C1 segment of cervical spinal cord (tissue), 14 donors: ENCODE measurements at places on chromosomes 7 and 10.

DNA sequence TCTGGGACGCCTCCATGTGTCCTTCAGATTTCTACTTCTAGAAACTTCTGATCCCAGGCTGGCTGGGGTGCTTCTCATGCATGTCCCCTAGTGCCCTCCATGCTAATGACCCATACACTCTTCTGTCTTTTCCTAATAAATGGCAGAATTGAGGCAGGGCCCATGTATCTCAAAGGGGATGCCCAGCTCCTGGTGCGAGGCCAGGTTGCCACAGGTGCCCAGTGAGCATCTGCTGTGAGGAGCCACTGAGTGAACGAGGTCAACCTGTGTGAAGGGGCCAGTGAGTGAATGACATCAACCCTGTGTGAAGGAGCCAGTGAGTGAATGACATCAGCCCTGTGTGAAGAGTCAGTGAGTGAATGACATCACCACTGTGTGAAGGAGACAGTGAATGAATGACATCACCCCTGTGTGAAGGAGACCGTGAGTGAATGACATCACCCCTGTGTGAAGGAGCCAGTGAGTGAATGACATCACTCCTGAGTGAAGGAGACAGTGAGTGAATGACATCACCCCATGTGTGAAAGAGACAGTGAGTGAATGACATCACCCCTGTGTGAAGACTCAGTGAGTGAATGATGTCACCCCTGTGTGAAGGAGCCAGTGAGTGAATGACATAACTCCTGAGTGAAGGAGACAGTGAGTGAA, 478.9 kb downstream of the PTPRN2 start:
- no peak for DNase-seq

DNA sequence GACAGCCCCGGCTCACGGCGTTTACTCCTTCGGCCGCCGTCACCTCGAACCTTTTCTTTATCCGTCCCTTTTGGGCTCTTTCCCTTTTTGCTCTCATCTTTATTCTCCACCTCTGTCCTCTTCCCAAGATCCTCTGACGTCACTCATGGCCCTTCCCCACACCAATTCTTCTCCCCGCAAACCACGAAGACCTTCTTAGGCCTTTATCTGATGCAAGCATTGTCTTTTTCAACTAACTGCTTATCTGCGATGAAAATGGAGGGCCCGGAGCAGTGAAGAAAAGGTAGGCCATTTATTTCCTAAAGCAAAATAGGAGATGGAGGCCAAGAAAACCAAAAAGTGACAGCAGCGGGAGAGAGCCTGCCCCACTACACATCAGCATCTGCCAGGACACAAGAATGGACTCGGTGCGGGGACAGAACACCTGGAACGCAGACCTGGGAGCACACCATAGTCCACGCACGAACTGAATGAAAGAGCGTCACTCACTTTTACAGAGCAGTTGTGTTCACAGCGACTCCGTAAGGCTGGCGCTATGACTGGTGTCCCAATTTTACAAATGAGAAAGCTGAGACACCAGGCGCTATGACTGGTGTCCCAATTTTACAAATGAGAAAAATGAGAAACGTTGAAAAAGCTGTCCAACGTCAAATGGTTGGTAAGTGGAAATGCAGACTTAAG, 45.3 kb downstream of the ZNF777 start:
- DNase-seq: no peak

- no peak for DNase-seq
Measured at GRCh38 chr10:5299950-5300349, 64.8 kb upstream of the UCN3 start.

- no peak for DNase-seq
Measured at GRCh38 chr10:131838966-131839742, 61.7 kb upstream of the PPP2R2D start.

GRCh38 chr7:112996331-112996871, 90.2 kb downstream of the GPR85 start:
- DNase-seq: no peak

GRCh38 chr7:1049006-1049741, 4.8 kb downstream of the GPR146 start:
- no peak for DNase-seq

GRCh38 chr10:22252224-22252800, 34.5 kb upstream of the EBLN1 start:
- DNase-seq: peak; percentile 90

DNA sequence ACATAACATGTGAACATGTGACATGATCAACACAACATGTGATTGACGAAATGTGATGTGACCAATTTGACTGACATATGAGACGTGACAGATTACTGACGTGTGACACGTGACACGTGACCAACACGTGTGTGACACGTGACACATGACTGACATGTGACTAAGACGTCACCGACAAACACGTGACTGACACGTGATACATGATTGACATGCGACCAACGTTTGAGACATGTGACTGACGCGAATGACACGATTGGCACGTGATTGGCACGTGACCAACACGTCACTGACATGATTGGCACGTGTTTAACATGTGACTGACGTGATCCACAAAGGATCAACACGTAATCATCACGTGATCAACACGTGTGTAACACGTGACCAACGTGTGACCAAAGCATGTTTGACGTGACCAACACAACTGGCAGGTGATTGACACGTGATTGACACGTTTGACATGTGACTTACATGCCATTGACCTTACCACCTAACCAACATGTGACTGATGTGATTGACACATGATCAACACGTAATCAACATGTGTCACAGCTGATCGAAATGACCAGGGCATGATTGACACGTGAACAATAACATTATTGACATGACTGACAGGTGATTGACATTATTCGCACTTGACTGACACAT, 23.7 kb downstream of the CRPPA start:
- no peak for DNase-seq

DNA sequence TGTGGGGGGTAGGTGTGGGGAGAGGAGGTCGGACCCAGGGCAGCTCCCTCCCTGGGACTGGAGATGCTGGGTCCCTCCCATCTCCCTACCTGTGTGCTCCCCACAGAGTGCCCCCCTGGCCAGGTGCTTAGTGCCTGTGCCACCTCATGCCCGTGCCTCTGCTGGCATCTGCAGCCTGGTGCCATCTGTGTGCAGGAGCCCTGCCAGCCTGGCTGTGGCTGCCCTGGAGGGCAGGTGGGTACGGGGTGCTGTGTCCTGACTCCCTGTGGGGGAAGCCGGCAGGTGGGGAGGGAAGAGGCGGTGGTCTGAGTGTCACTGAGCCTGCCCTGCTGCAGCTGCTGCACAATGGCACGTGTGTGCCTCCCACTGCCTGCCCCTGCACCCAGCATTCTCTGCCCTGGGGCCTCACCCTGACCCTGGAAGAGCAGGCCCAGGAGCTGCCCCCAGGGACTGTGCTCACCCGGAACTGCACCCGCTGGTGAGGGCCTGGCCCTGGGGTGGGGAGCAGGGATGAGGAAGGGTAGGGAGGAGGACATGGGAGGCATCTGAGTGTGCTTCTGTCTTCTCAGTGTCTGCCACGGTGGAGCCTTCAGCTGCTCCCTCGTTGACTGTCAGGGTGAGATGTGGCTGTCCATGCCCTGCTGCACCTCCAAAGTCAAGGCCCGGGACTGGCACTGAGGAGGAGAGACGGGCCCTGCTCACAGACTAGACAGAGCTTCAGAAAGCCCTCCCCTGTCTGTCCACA, 11.7 kb upstream of the ZNF862 start:
- DNase-seq: no peak

DNA sequence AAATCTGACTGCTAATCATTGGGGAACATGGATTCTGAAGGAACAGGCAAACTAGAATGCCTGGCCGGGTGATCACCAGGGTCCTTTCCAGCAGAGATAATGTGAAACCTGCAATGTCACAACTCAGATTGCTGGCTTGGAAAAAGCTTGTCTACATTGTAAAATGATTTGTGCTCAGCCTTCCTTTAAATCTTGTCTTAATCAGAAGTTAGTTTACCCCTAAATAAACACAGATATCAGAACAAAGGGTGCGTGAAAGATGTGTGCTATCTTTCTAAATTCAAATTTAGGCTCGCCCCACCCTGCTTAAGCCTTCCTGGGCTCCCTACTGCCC, 26.3 kb downstream of the COBL start:
- no peak for DNase-seq

GRCh38 chr7:16753102-16753931, at the start of gene TSPAN13:
Gene TSPAN13, plus strand, starts transcription at chr7:16753755. Its CDS starts 213 bp downstream, at chr7:16753968.
- DNase-seq: no peak

DNA sequence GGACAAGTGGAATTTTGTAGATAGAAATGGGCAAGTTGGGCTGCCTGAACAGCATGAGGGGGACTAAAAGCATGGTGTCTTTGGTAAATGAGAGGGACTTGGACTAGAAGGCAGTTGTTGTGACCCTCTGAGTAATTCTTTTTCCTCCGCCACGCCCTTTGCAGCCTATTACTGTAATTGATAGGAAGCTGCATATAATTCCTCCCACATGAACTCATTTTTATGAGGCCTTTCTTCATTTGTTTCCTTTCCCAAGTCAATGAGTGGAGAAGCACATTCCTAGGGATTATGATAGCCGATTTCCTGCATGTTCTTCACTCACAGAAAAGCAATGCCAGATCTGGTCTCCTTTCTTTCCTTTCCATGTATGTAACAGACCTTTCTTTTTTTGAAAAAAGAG, 27.7 kb downstream of the ZSCAN25 start:
- no peak for DNase-seq

DNA sequence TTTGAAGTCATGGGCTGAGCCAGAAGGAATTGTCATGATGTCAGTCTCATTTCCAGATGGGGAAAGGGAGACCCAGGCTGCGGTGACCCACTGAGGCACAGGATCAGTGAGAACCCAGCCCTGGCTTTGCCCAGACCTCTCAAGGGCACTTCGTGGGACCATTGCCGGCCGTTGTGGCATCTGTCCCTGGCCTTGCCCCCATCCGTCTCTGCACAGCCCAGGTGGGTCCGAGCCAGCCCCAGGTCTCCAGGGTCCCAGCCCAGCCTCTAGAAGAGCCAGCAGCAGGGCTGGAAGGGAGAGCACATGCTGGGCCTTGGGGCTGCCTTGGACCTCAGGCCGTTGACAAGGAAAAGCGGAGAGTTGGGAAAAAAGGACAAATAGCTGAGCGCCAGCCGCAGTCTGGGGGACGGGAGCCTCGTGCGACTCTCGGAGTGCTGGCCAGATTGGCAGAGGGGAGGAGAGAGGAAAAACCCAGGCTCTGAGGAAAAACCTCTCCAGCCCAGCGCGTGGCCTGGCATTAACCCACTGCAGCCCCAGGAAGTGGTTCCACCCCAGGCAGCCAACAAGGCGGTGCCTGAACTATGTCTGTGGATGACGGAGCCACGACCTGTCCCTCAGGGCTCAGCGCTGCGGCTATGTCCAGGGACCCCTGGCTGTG, 30.2 kb downstream of the GRIFIN start:
- DNase-seq: no peak

GRCh38 chr10:23826421-23826820, 382.5 kb upstream of the KIAA1217 start:
- DNase-seq: no peak

- DNase-seq: no peak
Measured at GRCh38 chr10:70256463-70256862, 23.2 kb upstream of the PPA1 start.

DNA sequence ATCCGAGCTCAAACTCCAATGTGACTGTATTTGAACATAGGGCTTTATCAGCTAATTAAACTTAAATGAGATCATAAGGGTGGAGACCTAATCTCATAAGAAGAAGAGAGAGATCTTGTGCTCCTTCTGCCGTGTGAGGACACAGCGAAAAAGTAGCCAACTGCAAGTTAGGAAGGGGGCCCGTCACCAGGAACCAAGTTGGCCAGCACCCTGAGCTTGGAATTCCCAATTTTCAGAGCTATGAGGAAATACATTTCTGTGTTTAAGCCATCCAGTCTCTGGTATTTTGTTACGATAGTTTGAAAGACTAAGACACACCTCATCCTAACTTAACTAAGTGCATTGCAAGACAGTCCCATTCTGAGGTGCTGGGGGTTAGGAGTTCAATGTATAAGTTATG, 14.1 kb upstream of the WDR86 start:
- no peak for DNase-seq

DNA sequence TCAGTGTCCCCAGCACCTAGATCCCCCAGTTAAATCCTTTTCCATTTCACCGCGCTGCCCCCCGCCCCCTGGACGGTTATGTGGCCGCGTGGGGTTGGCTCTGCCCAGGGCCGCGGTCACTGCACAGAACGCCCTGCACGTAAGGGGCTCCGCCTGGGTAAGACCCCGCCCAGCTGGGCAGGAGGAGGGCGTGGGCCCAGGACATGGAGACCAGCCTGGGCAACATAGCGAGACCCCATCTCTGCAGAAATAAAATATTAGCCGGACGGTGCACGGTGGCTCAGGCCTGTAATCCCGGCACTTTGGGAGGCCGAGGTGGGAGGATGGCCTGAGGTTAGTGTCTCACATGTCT, 650 bp upstream of the ZFAND2A start:
- no peak for DNase-seq

GRCh38 chr7:149130572-149131198, 4.6 kb upstream of the ZNF425 start:
- DNase-seq: no peak

GRCh38 chr7:1558181-1558811, 2.3 kb upstream of the TMEM184A start:
- no peak for DNase-seq

- DNase-seq: no peak
Measured at GRCh38 chr7:139242741-139243281, 11.8 kb downstream of the UBN2 start.

DNA sequence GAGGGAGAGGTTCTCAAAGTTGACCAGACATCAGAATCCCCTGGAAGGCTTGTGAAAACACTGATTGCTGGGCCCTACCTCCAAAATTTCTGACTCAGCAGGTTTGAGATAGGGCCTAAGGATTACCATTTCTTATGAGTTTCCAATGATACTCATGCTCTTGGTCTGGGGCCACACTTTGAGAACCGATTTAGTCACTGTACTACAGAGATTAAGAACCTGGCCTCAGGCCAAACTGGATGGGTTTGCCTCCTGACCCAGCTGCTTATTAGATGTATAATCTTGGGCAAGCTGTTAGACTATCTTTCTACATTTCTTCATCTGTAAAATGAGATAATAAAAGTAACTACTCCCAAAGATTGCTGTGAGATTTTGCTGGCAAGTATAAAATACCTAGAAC, 77.1 kb upstream of the SCIN start:
- DNase-seq: no peak

- DNase-seq: no peak
Measured at GRCh38 chr7:842431-843031, 10.3 kb downstream of the SUN1 start.

GRCh38 chr10:91117505-91117904, 103.0 kb upstream of the PCGF5 start:
- DNase-seq: no peak

DNA sequence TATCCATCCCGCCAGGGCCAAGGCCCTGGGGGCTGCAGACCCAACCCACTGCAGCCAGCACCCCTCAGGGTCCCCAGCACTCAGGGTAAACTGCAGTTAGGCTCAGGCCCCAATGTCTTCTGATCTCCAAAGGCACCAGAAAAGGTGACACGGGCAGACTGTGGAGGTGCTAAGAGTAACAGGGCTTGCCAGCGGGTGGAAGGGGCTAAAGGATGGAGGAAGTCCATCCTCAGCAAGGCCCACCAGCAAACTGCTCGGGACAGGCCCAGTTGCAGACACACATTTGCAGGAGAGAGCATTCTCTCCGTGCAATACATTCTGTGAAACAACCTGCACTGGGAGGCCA, 95.6 kb upstream of the DDC start:
- no peak for DNase-seq

- DNase-seq: no peak
Measured at GRCh38 chr10:22700489-22700888, 13.9 kb downstream of the PIP4K2A start.
